ENCODE measurements at places on chromosomes 12 and 14.

- DNase-seq, result no peak
Observed at GRCh38 chr12:93042684-93043083, 113.6 kb upstream of the EEA1 start.

- peak; percentile 67 for DNase-seq
Observed at GRCh38 chr12:124321040-124321481, 26.2 kb downstream of the RFLNA start.

DNA sequence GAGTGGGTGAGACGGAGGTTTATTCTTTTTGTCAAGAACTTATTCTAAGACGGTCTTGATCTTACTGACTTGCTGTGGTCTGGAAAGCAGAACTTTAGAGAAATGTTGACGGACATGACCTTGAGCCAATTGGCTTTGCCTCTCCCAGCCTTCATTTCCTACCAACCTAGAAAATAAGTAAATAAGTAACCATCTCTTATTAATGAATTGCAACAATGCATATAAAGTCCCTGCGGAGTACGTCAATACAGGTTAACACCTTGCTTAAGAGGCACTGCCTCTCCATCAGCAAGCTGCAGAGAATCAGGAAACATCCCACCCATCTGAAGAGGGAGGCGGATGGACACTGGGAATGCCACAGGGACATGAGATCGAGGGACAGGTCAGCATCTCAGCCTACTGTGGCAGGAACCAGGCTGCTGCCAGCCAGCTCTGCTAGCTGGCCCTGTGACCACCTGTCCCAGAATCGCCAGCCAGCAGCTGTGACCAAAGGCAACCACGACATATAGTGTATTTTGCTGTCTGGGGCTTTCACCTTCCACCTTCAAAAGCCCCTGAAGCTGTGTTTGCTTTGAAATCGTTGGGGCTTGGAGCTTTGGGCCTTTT, 208.3 kb downstream of the BCL11B start:
- DNase-seq, result no peak

DNA sequence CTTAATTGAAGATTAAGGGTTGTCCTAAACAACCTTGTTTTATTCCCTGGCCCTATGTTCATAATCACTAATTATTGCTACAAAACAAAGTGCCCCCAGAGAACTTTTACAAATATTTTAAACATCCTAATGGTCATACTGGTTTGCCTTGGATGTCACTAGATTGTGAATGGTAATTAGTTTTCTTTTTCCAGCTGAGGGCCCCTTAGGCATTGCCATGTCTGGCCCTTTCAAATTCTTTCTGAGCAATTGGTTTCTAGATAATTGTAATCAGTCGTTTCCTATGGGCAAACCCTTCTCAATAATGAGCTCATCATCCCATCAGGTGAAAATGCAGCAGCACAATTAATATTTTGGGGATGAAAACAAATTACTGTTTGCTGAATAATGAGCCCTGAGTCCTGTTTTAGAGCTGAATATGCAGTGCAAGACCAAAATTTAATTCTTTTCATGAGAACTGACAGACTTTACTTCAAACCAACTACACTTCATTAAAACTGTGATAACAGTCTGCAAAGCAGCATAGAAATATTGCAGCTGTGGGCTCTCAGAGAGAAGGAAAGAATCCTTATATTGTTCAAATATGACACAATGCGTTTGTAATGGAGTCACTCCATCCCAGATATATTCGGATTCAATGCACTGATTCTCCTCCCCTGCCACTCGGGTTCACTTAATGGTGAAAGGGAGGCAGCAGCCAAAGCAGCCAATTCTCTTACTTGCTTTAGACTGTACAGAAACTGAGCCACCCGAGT, 67.7 kb upstream of the ARHGAP5 start:
- DNase-seq, result no peak

GRCh38 chr14:73723797-73724661, 9.8 kb upstream of the PNMA1 start:
- DNase-seq, result no peak

GRCh38 chr12:89490922-89491321, 33.7 kb downstream of the GALNT4 start:
- no peak for DNase-seq

GRCh38 chr12:64968989-64969819, 144.8 kb downstream of the TBC1D30 start:
- DNase-seq, result no peak

DNA sequence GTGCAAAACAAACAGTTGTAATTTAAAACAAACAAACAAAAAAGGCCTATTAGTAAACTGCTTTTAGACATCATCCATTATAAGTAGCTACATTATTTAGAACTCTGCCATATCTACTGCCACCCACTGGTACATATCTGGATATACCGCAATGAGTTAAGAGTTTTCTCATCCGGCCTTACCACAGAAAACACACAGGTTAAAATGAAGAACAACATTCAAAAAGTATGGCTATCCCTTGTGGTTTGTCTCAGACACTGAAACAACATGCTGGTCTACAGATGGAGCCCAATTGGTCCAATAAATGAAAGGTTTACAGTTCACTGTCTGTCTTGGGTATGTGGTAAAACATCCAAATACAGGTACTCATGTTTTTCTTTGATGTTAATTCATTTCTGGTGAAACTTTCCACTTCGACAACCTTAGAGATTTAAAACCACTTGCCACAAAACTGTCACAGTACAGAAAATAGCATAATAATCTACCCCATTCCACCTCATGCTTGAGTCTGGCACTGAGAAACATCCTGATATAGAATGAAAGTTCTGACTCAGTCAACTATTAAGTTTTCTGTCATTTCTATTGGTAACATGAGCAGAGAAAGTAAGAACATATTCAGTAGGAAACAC, 354.3 kb downstream of the CEP128 start:
- no peak for DNase-seq

- DNase-seq, result no peak
Observed at GRCh38 chr14:35999294-35999693, 173.2 kb downstream of the BRMS1L start.

DNA sequence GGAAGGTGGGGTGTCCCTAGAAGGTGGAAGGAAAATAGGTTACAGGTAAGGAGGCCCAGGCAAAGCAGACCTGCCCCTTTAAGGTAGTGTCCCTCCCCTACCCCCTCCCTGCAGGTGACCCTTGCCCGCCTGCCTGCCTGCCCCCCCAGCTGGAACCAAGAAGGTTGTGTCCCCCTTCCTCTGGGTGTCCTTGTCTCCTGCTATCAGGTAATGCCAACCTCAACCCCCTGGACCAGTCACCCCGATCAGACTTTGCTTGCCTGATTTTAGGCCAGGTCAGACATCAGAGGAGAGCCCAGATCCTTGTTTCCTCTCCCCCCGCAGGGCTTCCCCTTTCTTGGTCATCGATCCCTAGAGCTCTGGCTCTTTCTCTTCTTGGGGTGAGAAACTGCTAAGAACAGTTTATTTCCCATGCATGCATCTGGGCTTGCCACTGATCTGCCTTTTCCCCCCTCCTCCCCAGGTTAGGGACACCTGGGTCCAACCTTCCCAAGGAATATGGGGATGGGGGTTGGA, at the start of gene SLC39A5:
Gene SLC39A5, plus strand, starts transcription at position 136 of the 516 bp plus-strand sequence. CDS start 1,224 bp downstream, outside the sequence.
- DNase-seq, result no peak

DNA sequence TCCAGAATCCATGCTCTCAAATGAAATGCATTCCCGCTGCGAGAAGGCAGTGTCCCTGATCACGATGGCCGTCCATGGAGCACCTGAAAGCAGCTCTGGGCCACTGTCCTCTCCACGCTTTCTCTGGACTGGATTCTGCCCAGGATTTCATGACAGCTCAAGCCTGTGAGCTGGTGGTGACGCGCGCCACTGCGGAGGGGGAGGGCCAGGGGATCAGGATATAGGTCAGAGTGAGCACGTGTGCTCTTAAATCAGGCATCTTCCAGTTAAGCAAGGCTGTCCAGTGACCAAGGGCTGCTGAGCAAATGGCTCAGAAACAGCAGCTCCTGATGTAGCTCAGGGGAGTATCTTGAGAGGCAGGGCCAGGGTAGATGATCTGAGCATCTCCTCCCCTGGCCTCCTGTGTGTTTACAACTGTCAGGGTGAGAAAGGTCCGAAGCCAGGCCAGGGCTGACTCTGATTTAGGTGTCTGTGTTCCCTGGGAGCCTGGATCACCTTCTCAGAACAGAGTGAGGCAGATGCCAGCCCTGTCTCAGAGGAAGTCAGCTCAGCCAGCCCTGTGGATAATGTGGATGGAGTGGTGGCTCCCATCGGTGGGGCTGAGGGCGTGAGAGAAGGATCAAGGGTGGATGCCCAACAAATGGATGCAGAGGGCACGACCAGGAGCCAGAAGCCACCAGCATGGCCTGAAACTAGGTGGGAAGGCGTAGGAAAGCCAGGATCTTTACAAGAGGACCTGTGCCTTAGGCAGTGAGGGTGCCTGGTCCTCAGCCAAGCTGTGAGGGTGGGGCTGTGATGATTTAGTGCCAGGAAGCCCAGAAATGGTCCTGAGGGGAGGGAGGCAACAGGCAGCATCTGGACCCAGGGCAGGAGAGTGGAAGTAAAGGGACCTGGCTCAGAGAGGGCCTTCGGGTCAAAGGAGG, 55.3 kb downstream of the ELK3 start:
- DNase-seq, result no peak

DNA sequence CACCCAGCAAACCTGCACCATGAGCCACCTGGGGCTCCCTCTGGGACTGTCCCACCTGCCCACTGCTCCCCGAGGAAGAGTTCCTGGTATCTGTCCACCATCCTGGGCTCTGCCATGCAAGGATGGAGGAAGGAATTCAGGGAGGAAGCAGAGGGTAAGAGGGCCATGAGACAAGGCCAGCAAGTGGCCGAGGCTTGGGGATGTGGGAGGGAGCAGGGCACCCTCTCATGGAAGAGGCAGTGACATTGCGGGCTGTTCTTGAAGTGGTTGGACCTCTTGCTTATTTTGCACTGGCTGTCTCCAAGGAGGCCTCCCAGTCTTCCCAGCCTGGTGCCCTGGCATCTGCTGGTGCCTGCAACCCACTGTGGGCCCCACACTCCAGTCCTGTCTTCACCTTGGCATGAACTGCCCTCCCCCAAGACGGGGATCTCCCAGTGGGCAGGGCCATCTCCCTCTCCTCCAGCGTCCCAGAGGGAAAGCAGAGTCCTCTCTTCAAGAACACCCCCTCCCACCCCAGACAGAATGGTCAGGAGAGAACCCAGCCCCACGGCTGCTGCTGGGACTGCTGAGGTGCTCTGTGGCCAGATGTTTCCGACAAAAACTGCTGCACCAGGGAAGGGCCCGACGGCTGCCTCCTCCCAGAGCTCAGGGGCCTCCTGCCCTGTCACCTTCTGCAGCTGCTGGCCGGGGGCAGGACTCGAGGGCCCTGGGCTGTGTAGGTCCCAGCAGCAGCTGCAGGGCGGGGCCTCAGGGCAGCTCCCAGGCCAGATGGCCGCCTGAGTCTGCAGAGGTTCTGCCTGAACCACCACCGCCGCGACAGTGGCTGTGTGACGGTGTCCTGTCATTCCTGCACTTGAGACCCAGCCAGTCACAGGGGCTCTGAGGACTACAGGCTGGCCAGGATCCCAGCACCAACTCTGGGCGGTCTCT, 1.8 kb upstream of the AKT1 start:
- no peak for DNase-seq

Measured in hematopoietic multipotent progenitor cell (in vitro differentiated cells).